Hypothalamus (tissue), 51 donors: ENCODE measurements at places on chromosomes 16 and 17.

DNA sequence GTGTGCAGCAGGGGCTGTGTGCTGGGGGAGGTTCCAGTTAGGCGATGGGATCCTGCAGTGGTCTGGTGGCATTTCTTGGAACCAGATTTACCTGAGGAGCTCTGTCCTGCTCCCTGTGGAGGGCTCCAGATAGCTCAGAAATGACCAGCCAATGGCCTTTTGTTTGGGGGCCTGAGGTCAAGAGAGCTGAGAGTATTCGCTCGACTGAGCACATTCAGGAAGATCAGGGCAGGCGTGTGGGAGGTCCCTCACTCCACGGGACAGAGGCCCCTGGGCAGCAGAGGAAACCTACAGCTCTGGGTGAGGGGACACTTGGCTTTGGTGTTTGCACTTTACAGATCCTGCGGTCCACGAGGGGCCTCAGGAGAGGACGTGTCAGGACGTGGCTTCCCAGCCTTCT lies 18.2 kb downstream of the DEF8 start:
- DNase-seq, result no peak

GRCh38 chr17:30226878-30227277 lies 8.6 kb downstream of the SLC6A4 start:
- no peak for DNase-seq

- DNase-seq, result no peak
Observed at GRCh38 chr16:5228369-5228768, 130.8 kb upstream of the EEF2KMT start.

- DNase-seq, result no peak
Observed at GRCh38 chr17:50275279-50275678, 1.0 kb downstream of the TMEM92 start.

GRCh38 chr17:81723651-81724209 lies 11.6 kb downstream of the SLC25A10 start:
- no peak for DNase-seq

DNA sequence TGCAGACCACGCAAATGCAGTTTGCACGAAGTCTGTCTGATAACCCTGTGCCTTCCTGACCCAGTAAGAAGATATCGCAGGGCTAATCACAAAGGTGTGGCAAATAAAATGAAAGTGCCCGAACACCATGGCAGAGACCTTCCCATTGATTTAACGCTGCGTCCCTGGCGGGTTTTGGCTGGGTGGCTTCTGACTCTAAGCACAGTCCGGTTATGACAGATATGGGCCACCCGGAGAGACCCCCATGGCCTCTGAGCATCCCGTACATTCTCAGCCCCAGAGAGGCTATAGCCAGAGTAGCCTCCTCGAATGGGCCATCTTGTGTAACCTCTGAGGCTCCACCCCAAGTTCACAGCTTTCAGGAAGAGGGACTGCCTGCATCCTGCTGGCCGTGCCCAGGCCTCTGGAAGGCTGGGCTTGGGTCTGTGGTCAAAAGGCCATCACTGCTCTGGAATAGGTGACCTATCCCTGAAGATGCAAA lies 5.5 kb downstream of the FOXC2 start:
- DNase-seq, result no peak

- DNase-seq, result no peak
Observed at GRCh38 chr17:77572065-77572601, 386.4 kb upstream of the TNRC6C start.
